NCI-H187 treated with DMSO at 0.1 percent for 48 hours (cell line): ENCODE measurements at places on chromosomes 5 and 9.

GRCh38 chr5:145130996-145131395, 704.1 kb downstream of the PRELID2 start:
- no peak for DNase-seq

DNA sequence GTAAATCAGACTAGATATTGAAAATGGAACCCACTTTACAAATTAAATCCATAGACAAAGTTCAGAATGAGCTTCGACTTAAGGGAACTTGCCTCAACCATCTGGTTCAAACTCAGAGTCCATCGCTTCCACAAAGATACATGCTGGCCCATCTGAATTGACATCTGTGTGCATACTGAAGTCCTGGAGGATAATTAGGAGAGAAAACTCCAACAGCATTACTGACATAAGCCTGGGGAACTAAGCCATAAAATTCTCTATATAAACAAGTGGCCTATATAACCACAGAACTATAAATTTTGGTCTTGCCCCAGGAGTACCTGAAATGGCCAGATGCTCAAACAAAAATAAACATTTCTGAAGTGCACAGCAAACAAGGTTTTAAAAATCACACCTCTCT, 94.4 kb downstream of the IZUMO3 start:
- DNase-seq = no peak

DNA sequence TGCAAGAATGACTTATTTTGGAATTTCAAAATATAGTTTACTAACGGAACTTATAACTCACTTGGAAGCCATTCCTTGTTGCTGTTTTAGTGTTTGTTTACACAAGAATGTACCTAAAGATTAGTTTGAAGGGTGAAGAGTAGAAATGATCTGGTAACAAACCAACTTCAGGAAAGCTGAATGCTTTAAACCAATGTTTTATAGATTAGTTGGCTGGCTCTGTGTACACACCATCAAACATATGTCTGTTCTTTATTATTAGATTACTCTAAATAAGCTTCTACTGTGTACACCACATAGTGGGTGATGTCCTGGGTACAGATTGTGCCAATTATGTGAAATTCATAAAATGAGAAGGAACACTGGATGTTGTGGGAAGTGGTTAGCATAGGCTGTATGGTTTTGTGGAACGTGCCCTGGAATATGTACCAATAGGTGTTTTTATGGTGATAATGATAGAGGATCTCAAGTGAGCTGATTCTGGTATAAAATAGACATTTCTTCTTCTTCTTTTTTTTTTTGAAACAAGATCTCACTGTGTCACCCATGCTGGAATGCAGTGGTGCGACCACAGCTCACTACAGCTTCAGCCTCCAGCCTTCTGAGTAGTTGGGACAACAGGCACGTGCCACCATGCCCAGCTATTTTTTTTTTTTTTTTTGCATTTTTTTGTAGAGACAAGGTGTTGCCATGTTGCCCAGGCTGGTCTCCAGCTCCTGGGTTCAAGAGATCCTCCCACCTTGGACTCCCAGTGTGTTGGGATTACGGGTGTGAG, 109.3 kb upstream of the DHFR start:
- no peak for DNase-seq

DNA sequence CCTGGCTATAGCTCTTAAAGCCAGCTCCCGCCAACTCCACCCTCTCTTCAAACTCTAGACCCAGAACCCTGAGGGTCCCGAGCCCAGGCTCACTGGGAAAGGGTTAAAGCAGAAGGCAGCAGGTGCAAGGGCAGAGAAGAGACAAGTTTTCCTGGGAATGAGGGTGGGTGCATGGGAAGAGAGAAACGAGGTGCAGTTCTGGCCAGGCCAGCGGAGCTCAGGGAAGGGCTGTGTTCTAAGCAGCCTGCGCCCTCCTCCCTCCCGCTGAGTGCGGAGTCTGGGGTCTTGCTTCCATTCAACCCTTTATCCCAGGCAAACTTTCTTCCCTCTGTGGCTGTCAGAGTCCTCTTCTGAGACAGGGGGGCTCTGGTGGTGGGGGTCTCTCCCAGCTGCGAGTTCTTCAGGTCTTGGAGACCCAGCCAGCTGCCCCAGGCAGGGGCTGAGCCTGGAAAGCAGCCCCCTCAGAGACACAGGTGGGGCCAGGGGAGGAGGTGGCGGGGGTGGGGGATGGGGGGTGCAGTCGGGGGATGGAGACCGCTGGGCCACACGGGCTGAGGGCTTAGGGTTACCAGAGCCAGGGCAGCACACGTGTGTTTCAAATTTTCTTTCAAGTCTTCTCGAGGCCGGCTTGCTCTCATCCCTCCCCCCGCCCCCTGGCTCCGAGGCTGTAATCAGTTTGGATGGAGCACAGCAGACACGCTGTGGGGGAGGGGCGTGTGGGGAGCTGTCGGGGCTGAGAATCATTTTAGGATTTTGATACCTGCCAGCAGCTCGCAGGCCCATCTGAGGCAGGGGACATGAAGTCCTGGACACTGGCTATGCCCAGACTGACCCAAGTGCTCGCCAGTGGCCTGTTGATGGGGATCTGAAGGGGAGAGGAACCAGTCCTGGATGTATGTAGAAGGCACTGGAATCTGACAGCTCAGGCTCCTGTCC, 169.6 kb upstream of the SMIM23 start:
- DNase-seq = no peak

DNA sequence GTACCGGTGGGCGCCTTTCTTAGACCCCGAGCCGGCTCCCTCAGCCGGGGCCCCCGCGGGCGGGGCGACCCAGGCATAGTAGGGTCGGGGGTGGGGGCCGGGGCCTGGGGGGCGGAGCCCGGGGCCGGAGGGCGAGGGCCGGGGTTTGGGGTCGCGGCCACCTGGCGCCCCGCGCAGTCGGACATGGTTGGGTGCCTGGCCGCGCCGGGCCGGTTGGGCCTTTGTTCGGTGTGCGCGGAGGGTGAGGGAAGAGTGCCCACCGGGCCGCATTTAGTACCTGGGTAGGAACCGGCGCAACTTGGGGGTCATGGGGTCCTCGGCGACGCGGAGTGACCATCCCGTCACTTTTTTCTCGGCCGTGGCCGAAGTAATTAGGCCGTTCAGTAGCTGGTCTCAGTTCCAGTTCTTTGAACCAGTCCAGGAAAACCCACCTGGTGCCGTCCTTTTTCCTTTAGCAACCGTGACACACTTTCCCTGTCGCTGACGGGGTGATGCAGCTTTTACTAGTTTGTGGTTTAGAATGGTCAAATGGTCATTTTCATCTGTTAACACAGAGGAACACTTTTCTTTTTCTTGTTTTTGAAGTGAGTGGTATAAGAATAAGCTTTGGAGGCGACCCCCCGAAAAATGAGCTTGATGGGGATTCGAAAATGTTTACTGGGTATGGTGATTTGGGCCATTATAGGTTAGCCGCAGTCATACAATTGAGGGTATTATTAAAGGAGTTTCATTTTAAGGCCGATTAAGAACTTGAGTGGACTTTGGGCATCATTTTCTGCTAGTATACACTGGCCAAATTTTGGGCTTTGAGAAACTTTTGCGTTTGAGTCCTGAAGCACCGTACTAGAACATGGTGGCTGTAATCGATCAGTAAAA, 589 bp downstream of the CKS2 start:
- DNase-seq = no peak

DNA sequence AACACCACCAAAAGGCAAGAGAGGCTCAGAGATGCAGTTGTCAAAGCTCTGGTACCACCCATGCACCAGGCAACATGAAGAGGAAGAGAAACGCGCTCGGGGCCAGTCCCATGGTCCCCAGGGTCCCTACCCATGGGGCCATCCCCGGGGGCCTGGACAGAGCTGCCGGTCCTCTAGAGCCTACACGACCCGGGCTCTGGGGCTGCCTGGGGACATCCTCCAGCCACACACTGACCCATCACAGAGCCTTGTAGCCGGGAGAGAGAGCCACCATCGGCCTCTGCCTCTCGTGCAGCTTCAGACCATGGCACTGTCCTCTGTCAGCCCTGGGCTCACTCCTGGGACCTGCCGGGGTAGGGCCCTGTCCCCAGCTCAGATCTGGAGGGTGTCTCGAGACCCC, 23.7 kb downstream of the VAV2 start:
- no peak for DNase-seq

DNA sequence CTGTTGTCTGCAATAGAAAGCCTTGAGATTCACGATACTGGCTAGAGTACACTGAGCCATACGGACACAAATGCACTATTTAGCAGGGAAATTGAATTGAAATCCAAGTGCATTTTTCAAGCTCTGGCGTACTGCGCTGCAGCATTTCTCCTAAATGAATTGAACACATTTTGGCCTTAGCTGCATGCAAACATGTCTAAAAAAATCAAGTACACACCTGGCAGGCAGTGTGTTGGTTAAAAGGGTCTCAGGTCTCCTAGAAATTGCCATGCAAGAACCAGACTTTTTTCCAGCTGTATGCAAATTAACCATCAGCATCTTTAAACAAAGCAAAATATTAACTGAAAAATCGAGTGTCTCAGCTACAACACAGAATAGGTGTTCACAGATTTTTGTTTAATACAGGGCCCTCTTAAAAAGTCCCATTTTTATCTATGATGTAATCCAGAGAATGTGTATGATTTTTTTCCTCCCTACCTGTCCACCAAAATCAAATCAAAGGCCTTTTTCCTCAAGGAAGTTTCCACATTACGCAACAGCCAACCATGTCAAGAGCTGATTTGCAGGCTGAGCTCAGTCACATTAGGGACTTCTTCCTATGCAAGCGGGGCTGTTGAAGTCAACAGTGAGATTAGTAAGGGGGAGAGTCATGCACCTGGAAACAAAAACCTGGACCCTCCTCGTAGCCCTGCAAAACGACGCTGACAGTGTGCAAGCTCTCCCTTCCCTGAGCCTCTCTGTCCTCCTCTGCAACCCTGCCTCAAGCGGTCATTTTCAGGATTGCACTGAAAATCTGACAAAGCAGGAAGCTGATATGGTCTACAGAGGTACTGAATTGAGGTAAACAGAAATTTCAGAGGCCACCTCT, 14.1 kb upstream of the SFXN1 start:
- no peak for DNase-seq

- DNase-seq = no peak
These were observed 98.7 kb upstream of the CACNA1B start for GRCh38 chr9:137778914-137779313.

DNA sequence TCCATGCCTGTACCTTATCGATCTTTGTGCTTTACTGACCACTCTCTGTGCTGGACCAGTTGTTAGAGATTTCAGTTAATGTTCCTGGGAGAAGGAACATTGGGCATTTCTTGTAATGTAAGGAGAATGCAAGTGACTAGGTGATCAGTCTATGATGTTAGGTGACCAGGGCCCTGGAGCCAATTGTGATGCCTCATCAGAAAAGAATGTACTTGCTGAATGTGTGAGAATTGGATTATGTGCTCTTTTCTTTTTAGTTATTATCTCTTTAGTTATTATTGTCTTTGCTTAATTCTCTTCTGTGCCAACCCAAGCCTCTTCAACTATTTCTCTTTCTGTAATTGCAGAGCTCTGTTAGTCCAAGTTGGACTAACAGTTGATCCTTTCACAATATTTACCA, 92.9 kb downstream of the LRRC70 start:
- no peak for DNase-seq
